Lower lobe of right lung (tissue), 2 donors: ENCODE measurements at places on chromosomes 3 and 15. TPM values are rescaled to one million over a fixed set of nuclear protein-coding genes. Genes with fewer than 3 reads are reported as not detected.
A peak's percentile ranks its signal among the peaks of the same experiment; 100 is the strongest.

DNA sequence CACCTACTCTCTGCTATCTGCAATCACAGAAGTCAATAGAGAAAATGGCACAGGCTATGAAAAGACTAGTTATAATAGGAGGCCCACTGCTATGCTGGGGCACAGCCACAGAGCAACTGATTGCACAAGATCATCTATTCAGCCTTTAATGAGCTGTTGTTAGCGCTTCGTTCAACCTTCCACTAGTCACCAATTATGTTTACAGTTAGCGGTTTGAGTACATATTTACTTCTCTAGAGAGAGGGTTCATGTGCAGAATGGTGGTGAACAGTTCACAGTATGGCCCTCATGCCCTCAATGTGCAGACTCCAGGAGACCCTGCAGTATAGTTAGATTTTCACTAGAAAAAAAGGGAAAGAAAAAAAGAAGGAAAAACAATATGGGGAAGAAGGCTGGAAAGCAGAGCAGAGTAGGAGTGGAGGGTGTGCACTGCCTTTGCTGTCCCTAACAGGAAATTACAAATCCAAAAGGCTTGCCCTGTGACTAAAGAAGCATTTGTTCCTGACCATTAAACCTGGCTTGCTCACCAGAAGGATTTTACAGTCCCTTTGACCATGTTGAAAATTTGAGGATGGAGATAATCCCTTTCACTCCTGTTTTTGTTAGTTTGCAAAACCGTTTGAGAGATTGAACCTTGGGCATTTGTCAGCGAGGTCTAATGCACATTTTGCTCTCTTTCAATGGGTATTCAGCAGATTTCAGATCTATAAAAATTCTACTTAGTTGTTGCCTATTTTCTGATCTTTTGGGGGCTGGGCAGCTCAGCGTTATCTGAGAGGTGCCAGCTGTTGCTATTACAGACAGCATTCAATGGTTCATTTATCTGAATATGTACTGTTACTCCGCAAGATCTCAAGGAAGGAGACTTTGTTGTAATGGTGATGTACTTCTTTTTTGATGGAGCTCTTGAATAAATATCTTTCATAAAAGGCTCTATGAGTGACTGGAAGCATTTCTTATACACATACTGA is 296.1 kb downstream of the LSAMP start:
- no peak overlapping the region for H3K4me3 ChIP-seq
- no peaks in the 10 kb centered on the region for H3K27me3 ChIP-seq
- no peak overlapping the region for H3K27ac ChIP-seq
- DNase-seq = no peak

- H3K4me1 ChIP-seq = peaks cover 26% of the 10 kb centered on the region
- no peaks in the 10 kb centered on the region for H3K27me3 ChIP-seq
- no peak overlapping the region for H3K27ac ChIP-seq
- DNase-seq = peak; percentile 20
These were observed 29.2 kb downstream of the XXYLT1 start for GRCh38 chr3:195241592-195242355.

GRCh38 chr15:62591842-62592838 is 427.1 kb upstream of the C2CD4B start:
- DNase-seq = no peak
- no peaks in the 10 kb centered on the region for H3K36me3 ChIP-seq
- no peak overlapping the region for H3K4me3 ChIP-seq
- no peaks in the 10 kb centered on the region for H3K27me3 ChIP-seq
- no peaks in the 10 kb centered on the region for H3K4me1 ChIP-seq

DNA sequence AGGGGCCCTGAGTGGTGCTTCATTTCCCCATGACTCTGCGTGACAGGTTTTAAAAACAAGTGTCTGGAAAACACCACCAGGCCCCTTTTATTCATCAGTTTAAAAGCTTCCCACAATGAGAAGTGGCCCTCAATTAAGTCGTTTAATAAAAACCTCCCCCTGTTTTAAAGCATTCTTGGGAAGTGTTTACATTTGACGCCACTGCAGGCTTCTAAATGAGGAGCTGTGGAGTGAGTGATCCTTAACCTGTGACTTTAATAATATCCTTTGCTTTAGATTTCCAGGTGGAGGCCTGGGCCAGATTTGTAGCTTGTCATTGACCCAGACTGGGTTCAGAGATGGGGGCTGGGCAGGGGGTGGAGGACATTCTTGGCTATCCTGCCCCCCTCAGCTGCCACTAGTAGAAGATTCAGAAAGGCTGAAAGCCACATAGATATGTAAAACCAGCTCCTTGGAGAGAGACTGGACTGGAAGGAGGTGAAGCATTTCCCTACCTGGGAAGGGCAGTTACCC is 11.3 kb downstream of the CGNL1 start:
- DNase-seq = no peak
- no peaks in the 10 kb centered on the region for H3K36me3 ChIP-seq
- H3K4me3 ChIP-seq = no peak overlapping the region
- H3K4me1 ChIP-seq = peaks cover 67% of the 10 kb centered on the region

Gene GABRR3
- total RNA-seq = not detected
